Activated CD4-positive, alpha-beta T cell treated with anti-CD3 and anti-CD28 coated beads for 4 hours (primary cell): ENCODE measurements at places on chromosomes 2 and 18.

DNA sequence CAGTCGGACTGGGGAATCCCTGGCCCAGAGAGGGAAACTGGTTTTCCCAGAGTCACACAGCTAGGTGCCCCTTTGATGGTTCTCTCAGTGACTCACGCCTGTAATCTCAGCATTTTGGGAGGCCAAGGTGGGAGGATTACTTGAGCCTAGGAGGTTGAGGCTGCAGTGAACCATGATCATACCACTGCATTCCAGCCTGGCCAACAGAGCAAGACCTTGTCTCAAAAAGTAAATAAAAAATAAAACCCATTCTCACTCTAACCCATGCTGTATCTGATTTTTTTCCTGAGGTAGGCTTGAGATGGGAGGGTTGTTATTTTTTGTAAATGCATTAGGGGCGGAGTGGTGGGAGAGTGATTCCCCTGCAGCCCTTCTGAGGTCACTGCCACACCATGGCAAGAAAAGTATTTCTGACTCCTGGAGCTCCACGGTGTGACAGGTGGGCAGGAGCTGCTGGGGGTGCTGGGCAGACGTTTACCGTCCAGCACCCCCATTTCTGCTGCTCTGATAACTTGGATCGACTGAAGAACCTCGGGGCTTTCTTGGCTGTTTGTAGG, 60.3 kb downstream of the HPCAL1 start:
- DNase-seq: no peak

GRCh38 chr2:182717416-182717815, 1.4 kb downstream of the DNAJC10 start:
- DNase-seq: no peak

DNA sequence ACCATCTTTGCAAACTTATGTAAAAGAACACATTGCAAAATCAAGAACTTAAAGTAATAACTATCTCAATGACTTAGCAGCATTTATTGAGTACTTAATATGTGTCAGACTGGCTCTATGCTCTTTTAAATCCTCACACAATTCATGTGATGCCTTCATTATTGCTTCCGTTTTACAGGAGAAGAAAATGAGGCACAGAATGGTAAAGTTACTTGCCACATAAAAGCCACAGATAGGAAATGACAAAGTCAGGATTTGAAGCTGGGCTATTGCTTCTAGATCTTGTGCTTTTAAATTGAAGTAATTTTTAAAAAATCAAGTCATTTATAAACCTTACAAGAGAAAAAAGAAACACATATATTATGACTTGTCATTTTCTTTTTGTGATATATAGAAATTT, 174.2 kb downstream of the WDR7 start:
- no peak for DNase-seq

GRCh38 chr2:173092844-173093402, 17.3 kb downstream of the MAP3K20 start:
- no peak for DNase-seq
